ENCODE measurements at places on chromosomes 11 and 22. TPM values are rescaled to one million over a fixed set of nuclear protein-coding genes. Genes with fewer than 3 reads are reported as not detected.

The FGF4 gene
- not detected for total RNA-seq

The LDHAL6A gene
- total RNA-seq = not detected

The HEPACAM gene
- not detected for total RNA-seq

The CHRM1 gene
- total RNA-seq = not detected

The SCN3B gene
- total RNA-seq = 3.4 TPM

The KDM4E gene
- not detected for total RNA-seq

The MN1 gene
- 2.0 TPM for total RNA-seq

- H3K4me3 ChIP-seq = no peak overlapping the region
- H3K27me3 ChIP-seq = no peaks in the 10 kb centered on the region
- H3K27ac ChIP-seq = no peak overlapping the region
- H3K36me3 ChIP-seq = no peaks in the 10 kb centered on the region
- peaks cover 11% of the 10 kb centered on the region for H3K4me1 ChIP-seq
These were observed 44.5 kb downstream of the PARVB start for GRCh38 chr22:44068422-44069191.

DNA sequence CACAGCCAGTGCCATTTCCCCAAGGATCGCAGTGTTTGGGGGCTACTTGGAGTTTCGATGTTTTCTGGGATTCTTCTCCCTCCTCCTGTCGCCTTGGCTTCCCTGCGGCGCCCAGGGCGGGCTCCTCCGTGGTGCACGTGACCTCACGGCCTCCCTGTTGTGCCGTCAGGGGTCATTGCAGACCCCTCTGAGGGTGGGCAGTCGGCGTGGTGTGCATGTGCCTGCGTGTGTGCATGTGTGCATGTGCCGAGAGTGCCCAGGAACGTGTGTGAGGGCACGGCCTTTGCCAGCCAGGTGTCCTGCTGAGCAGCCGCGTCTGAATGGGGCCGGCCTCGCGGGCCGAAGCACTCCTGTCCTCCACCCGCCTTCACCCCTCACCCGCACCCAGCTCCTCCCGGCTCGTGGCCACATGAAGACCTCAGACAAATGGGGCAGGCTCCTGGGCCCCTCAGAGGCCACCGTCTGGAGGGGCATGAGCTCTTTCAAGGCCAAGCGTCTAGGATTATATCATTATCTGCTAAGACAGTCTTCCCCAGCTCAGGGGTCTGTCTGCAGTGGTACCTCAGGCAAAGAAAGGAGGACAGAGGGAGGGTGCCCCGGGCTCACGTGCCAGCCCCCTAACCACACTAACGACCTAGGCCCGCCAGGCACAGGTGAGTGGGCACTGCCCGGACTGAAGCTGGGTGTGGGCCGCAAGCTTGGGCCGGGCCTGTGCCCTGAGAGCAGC is 9.4 kb upstream of the MRPL23 start:
- no peaks in the 10 kb centered on the region for H3K4me1 ChIP-seq
- H3K36me3 ChIP-seq = no peaks in the 10 kb centered on the region
- no peak overlapping the region for H3K27ac ChIP-seq

DNA sequence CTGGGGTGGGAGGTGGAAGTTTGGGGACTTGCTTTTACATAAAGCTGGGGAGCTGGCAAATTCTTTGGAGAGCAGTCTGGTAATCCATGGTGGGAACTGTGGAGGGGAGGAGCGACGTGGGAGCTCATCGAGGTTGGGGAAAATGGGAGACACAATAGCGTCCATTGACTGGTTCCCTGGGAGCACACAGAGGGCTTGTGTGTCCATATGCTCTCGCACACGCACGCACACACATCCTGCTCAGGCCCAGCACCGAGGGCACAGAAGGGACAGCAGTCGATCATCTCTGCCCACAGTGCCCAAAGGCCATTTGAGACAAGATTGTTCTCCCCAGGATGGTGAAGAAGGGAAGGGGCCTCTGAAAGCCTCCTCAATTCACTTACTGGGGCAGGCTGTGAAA is 53.7 kb downstream of the FBXO7 start:
- peaks cover 16% of the 10 kb centered on the region for H3K4me1 ChIP-seq
- H3K27ac ChIP-seq = peak overlapping the region; percentile 68
- DNase-seq = no peak
- H3K4me3 ChIP-seq = no peak overlapping the region
- no peaks in the 10 kb centered on the region for H3K27me3 ChIP-seq

GRCh38 chr11:69199583-69200315 is 44.0 kb downstream of the SMIM38 start:
- H3K27me3 ChIP-seq = no peaks in the 10 kb centered on the region
- H3K36me3 ChIP-seq = no peaks in the 10 kb centered on the region
- peaks cover 9% of the 10 kb centered on the region for H3K4me1 ChIP-seq
- DNase-seq = no peak
- no peak overlapping the region for H3K4me3 ChIP-seq
- H3K27ac ChIP-seq = no peak overlapping the region

DNA sequence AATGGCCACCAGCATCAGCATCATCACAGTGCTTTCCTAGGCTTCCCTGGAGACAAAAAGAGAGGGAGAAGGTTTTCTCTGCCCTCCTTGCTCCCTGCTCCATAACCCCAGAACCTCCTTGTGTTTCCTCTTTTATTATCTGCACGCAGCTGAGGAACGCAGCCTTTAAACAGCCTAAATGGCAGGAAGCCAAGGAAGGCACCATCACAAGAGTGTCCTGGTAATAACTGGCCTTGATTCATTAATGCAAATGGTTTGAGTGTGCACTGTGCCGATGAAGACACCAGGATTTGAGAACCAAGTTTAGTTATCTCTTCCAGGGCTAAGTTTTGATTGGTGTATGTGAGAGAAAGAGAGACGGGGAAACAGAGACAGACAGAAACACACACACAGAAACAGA is 29.4 kb upstream of the DRD2 start:
- DNase-seq = no peak
- no peak overlapping the region for H3K27ac ChIP-seq
- H3K4me3 ChIP-seq = no peak overlapping the region
- no peaks in the 10 kb centered on the region for H3K4me1 ChIP-seq

GRCh38 chr11:27930946-27931345 is 177.0 kb downstream of the KIF18A start:
- H3K4me3 ChIP-seq = no peak overlapping the region
- no peaks in the 10 kb centered on the region for H3K4me1 ChIP-seq

- no peaks in the 10 kb centered on the region for H3K36me3 ChIP-seq
- H3K27ac ChIP-seq = no peak overlapping the region
- H3K4me1 ChIP-seq = peaks cover 77% of the 10 kb centered on the region
- no peak overlapping the region for H3K4me3 ChIP-seq
These were observed 2.8 kb upstream of the CDKN1C start for GRCh38 chr11:2888266-2888968.

DNA sequence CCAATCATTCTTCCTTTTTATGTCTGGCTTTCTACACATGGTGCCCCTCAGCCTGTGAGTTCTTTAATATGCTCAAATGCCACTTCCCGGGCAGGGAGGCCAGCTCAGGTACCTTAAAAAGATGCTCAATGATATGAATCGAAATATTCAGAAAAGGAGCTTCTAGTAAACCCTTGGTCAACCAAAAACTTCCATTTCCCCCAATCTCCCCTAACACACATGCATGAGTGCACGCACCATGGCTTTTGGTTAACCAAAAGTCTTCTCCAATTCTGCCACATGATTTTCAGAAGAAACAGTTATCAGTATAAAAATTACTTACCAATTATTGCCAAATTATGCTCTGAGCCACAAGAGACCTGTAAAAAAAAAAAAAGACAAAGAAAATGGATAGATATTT is 135.0 kb downstream of the SERGEF start:
- H3K4me3 ChIP-seq = no peak overlapping the region
- DNase-seq = no peak
- no peaks in the 10 kb centered on the region for H3K27me3 ChIP-seq

DNA sequence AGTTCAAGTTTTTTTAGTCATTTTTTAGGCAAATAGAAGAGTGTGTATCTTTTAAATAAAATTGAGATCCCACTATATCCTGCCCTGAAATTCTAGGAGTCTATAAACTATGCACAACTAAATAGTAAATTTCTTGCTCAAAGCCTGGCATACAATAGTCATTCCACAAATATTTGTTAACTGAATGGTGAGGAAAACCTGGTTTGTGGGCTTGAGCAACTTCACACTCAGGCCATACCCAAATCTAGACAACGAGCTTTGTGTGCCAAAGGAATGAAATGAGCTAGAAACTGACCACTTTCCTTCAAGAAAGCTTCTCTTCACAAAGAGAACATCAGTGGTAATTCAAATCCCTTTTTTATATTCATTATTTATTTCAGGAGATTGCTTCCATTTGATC is 39.6 kb upstream of the AMOTL1 start:
- H3K27me3 ChIP-seq = no peaks in the 10 kb centered on the region
- no peaks in the 10 kb centered on the region for H3K4me1 ChIP-seq
- no peak overlapping the region for H3K27ac ChIP-seq
- H3K36me3 ChIP-seq = no peaks in the 10 kb centered on the region
- DNase-seq = no peak

- no peak for DNase-seq
- H3K27me3 ChIP-seq = no peaks in the 10 kb centered on the region
- no peak overlapping the region for H3K4me3 ChIP-seq
- H3K4me1 ChIP-seq = peaks cover 10% of the 10 kb centered on the region
- H3K27ac ChIP-seq = peak overlapping the region; percentile 84
- no peaks in the 10 kb centered on the region for H3K36me3 ChIP-seq
These were observed 9.6 kb upstream of the MYH9 start for GRCh38 chr22:36397131-36398093.

DNA sequence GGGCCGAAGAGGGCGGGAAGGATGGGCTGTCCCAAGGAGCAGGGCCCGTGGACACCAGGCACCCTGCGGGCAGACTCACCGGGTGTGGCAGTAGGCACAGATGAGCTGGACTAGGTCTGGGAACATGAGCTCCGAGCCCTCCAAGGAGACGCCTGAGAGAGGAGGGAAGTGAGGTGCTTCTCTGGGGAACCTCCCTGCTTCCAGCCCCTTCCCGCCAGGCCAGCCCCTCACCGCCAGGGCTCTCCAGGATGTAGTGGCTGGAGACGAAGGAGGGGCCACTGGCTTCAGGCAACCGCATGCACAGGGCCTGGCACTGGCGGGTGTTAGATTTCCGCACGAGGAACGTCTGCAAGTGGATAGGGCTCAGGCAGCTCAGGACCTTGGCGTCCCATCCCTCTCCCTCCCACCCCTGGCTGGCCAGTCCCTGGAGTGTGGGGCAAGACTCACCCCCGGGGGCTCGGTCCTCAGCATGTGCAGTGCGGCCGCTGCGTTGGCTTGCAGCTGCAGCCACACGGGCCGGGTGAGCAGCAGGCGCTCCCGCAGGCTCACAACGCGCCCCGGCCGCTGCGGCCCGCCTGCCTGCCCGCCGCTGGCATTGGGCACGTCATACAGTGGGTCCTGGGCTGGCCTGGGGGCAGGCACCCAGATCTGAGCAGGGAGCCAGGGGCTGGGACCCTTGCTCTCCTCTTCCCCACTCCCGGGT is 552 bp downstream of the RIN1 start:
- H3K4me3 ChIP-seq = peak overlapping the region; percentile 58
- H3K27ac ChIP-seq = peak overlapping the region; percentile 86
- peaks cover 52% of the 10 kb centered on the region for H3K4me1 ChIP-seq
- no peaks in the 10 kb centered on the region for H3K27me3 ChIP-seq
- peaks cover 68% of the 10 kb centered on the region for H3K36me3 ChIP-seq

DNA sequence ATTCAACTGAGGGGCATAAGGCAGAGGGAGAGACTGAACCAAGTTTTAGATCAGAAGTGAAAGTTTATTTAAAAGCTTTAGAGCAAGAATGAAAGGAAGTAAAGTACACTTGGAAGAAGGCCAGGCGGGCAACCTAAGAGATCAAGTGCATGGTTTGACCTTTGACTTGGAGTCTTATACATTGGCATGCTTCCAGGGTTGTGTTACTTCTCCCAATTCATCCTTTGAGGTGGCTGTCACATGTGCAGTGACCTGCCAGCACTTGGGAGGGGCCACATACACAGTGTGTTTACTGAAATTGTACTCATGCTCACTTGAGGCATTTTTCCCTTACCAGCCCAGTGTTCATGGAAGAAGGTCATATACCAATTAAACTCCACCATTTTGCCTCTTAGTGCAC is 30.4 kb downstream of the CYP2R1 start:
- H3K36me3 ChIP-seq = no peaks in the 10 kb centered on the region
- H3K4me3 ChIP-seq = no peak overlapping the region
- no peak for DNase-seq

- peaks cover 13% of the 10 kb centered on the region for H3K4me1 ChIP-seq
- no peak for DNase-seq
- no peaks in the 10 kb centered on the region for H3K27me3 ChIP-seq
- peak overlapping the region; percentile 77 for H3K27ac ChIP-seq
- peak overlapping the region; percentile 66 for H3K4me3 ChIP-seq
- H3K36me3 ChIP-seq = no peaks in the 10 kb centered on the region
These were observed 807 bp upstream of the ZNF74 start for GRCh38 chr22:20392983-20393704.

DNA sequence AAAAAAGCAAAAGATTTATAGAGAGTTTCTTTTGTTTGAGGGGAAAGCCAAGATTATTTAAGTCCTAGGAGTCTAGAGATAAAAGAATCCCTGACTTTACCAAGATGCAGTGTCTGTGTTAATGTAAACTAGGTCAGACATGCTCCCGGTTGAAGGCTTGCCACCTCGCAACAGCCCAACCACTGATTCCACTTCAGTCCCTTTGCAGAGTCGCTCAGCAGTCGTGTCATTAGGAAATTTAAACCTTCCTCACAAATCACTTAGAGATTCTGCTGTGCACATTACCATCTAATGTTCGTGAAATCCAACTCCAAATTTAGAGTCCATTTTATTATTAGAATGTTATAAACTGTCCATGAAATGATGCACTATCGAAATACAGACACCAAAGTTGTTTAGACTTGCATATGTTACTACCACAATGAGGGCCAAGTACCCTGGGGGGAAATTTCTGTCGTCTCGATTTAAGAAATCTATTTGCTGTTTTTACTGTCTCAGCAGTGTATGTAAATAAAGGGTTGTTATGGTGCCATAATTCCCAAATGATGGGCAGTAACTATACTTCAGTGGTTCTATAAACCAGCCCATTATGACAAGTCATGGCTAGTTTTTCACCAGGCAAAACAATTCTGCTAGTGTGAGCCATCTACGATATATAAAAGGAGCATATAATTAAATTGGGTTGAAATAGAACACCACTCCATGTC is 101.4 kb upstream of the MTNR1B start:
- no peak for DNase-seq
- no peak overlapping the region for H3K4me3 ChIP-seq
- no peaks in the 10 kb centered on the region for H3K4me1 ChIP-seq
- H3K27me3 ChIP-seq = no peaks in the 10 kb centered on the region
- H3K36me3 ChIP-seq = no peaks in the 10 kb centered on the region

GRCh38 chr22:44276706-44277356 is 35.9 kb downstream of the SHISAL1 start:
- H3K4me1 ChIP-seq = no peaks in the 10 kb centered on the region
- H3K27me3 ChIP-seq = no peaks in the 10 kb centered on the region
- no peaks in the 10 kb centered on the region for H3K36me3 ChIP-seq
- DNase-seq = no peak

GRCh38 chr11:111586388-111586831 is 15.8 kb upstream of the SIK2 start:
- H3K27me3 ChIP-seq = no peaks in the 10 kb centered on the region
- no peak overlapping the region for H3K27ac ChIP-seq
- peaks cover 9% of the 10 kb centered on the region for H3K4me1 ChIP-seq
- DNase-seq = no peak
- H3K4me3 ChIP-seq = no peak overlapping the region

- H3K36me3 ChIP-seq = peaks cover 24% of the 10 kb centered on the region
- no peak overlapping the region for H3K4me3 ChIP-seq
- DNase-seq = no peak
- no peaks in the 10 kb centered on the region for H3K27me3 ChIP-seq
These were observed 73.1 kb downstream of the ARHGAP32 start for GRCh38 chr11:129119036-129119435.
